C1 segment of cervical spinal cord (tissue), 14 donors: ENCODE measurements at places on chromosomes 2 and 18.
A peak's percentile ranks its signal among the peaks of the same experiment; 100 is the strongest.

DNA sequence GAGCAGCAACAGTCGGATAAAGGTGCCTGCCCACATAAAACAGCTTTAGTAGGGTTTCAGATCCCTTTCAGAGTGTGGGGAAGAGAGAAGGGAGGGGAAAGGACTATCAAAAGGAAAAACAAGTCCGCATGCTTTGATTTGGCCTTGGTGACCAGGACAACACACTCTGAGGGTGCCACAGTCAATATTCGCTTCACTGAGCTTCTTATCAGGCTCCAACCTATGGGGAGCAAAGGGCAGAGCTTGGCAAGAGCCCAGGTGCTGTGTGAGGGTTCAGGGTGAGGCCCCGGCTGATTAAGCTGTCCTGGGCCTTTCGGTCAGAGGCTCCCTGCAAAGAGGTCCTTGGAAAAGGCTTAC is 237.4 kb upstream of the SMAD2 start:
- DNase-seq: no peak

DNA sequence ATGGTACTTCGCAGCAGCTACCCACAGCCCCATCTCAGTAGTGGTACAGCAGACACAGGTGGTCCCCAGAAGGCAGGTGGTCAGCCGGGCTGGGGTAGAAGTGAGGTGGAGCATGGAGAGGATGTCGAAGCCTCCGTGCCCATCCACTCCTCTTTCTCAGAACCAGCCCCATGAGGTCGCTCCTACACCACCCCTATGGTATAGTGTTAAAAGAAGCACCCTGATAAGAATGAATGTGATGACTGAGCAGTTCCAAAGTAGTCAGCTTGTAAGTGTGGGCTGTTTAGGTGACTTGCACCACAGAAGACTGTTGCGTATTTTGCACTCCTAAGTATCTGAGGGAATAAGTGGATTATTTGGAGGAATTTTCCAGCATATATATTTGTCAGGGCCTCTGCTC is 111.3 kb downstream of the WDSUB1 start:
- no peak for DNase-seq

- DNase-seq: no peak
Observed at GRCh38 chr2:8582191-8582590, 99.7 kb upstream of the ID2 start.

GRCh38 chr18:77055429-77056300 is 76.9 kb downstream of the MBP start:
- DNase-seq: no peak

- no peak for DNase-seq
Observed at GRCh38 chr2:204170411-204170810, 233.8 kb downstream of the ICOS start.

DNA sequence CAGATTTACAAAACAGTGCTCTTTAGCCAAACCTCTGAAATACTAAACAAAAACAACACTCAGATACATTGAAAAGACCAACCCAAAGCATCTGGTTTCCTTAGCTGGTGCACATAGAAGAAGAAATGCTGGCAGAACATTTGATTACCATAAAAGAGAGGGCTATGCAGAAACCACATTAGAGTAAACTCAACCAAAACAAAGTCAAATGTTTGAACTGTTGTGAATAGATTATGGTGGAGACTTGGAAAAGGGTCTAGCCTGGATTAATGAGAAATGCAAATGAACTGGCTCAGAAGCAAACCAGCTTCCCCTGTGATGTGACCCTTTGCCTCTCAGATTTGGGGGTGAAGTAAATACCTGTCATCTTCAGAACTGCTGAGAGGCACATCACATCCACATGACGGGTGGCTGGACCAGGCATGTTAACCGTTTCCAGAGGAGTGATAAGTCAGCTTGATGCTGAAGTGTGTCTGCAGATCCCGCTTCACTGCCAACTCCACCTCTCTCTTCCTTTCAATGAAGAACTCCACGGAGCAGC is 153.0 kb downstream of the NRP2 start:
- no peak for DNase-seq

DNA sequence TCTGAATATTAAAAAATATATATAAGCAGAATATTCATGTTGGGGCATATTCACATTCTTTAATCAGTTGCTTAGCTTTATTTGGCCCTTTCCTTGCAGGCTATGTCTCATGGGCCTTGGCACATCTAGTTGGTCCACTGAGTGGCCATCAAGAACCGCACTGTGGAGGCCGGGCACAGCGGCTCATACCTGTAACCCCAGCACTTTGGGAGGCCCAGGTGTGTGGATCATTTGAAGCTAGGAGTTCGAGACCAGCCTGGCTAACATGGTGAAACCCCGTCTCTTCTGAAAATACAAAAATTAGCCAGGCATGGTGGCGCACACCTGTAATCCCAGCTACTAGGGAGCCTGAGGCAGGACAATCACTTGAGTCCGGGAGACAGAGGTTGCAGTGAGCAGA is 127.6 kb upstream of the TANK start:
- no peak for DNase-seq

DNA sequence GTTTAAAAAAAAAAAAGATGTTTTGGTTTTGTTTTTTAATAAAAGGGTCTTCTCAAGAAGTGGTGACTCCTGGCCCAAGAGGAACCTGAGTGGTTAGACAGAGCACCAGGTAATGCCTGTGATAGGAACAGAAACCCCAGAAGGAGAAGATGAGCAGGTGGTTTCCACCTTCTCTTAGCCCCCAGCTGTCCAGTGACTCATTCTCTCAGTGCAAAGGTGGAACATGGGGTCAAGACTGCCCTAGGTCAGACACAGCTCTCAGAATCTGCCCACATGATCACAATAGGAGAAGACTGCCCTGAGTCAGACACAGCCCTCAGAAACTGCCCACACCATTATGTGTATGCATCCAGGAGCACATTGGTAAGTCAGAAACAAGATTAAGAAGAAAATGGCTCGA is 61.8 kb downstream of the TBC1D8 start:
- no peak for DNase-seq

- peak; percentile 36 for DNase-seq
Observed at GRCh38 chr2:151637271-151637781, 97.0 kb downstream of the NEB start.

- DNase-seq: no peak
Observed at GRCh38 chr2:132811148-132811915, 141.3 kb upstream of the LYPD1 start.

DNA sequence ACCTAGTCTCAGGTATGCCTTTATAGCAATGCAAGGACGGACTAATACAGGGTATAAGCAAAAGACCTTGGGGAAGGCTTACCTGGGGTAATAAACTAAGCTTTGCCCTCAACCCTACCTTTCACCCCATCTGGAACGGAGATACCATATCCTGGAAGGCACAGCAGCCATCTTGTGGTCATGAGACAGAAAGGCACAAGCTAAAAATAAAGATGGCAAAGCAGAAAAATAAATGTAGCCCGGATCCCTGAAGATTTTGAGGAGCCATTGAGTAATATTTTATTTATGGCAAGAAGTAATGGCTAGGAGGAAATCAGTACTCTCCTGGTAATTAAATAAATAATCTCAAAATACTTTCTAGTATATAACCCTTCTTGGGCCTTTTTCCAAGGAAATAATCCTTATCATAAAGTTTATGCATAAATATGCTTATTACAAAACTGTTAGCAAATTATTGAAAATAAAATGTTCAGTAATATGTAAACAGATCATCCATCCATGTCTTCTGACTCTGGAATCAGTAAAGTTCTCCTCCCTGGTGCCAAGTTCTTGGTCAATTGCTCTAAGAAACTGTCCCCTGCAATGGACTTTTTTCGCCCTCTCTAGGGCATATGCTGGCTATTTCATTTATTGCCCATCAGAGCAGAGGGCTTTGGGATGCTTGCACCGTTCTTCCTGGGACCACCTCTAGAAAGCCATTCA is 198.7 kb downstream of the SPP2 start:
- no peak for DNase-seq

DNA sequence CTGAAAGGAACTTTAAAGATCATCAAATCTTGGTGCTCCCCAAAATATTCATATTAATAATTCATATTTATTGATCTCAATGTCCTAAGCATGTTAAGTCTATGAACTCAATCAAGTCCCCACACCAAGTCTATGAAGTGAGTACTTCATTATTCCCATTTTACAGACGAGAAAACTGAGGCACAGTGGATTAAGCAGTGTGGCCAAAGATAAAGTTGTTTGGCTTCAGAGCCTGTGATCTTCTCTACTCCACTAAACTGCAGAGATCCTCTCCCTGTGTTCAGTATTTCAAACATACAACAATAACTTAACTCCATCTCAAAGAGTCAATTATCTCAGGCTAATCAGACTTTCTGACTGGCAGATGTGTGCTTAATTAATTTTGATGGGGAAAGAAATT is 29.8 kb downstream of the KCNK3 start:
- no peak for DNase-seq

GRCh38 chr2:26442301-26442700 is 35.6 kb downstream of the OTOF start:
- no peak for DNase-seq

DNA sequence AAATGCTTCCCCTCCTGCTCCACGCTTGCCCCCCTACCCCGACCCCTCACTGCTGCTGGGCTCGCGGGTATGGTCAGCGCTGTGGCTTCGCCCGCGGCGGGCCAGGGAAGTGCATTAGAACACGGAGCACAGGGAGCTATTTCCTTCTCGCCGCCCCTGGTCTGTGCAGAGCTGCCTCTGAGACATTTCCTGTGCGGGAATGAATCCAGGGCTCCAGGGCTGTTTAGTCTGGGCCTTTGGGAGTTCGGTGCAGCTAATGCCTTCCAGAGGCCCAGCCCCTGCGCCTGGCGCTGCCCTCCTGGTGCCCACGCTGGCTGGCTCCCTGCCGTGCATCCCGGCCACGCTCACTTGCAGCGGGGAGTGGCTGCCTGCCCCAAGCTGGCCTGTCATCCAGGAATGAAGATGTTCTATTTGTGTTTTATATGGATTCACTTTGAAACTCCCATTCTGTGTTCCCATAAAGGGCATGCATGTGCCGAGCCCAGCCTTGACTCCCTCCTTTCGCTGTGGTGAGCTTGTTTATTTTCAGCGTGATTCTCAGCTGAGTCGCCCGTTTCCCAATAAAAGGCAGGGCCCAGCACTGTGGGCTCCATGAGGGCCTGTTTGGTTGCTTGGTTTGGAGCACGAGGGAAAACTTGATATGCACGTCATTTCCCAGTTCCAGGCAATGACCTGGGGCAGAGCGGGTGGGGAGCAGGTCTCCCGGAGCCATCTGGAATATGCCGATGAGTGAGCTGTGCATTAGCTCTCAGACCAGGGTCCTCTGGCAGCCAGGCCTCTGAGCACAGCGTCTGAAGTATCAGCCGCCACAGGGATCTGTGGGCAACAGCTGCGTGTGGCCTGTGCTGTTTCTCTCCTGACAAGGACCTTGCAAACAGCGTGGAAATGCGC is 42.7 kb downstream of the SH3RF3 start:
- DNase-seq: no peak

GRCh38 chr2:25294573-25295462 is 46.9 kb downstream of the DNMT3A start:
- peak; percentile 64 for DNase-seq

DNA sequence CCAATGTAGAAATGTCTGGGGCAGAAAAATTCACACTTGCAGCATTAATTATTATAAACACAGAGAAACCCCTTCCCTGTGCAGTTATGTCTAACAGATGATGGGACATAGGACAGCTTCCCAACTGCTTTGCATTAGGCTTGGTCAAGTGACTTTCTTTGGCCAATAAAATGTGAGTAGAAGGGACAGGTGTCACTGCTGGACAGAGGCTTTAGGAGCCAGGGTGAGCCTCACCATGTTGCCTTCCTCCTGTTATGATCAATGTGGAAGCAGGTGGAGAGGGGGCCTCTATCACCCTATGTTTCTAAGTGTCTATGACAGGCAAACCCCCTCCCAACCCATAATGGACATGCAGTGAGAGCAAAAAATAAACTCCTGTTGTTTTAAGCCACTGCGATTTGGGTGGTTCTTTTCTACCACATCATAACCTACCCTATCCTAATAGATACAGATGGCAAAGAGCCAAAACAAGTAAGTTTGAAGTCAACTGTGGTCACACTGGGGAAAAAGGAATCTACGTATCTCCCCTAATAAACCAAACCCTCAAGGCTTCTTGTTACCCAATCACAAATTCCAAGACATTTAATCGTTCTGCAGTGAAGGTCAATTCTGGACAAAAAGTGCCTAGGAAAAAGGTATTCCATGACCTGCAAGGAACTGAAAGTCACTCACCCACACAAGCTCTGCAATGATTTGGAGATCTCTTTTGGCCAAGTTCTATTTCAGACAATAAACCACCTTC is 28.6 kb upstream of the POU3F3 start:
- DNase-seq: no peak

DNA sequence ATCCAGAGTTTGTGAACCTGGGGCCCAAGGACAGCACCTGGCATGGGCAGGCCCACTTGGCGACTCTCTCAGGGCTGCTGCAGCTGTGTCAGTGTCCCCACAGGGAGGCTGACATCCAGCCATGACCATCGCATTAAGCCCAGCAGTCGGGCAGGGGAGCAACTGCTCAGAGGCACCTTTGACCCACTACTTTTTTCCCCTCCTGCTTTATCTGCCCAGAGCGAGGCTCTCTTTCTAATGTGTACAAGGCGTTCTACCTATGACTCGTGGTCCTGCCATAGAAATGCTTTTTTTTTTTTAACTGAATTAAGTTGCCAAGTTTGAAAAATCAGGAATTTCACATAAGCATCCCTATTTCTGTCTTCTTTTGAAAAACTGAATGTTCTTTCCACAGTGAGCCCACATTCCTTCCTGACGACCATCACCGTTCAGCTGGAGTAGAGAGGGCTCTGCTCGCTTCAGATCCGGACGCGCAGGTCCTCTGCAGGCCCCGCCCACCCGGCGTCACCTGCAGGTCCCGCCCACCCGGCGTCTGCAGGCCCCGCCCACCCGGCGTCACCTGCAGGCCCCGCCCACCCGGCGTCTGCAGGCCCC is 403 bp upstream of the CLUL1 start:
- peak; percentile 31 for DNase-seq

- DNase-seq: no peak
Observed at GRCh38 chr18:47726550-47726949, 203.9 kb downstream of the SMAD2 start.

DNA sequence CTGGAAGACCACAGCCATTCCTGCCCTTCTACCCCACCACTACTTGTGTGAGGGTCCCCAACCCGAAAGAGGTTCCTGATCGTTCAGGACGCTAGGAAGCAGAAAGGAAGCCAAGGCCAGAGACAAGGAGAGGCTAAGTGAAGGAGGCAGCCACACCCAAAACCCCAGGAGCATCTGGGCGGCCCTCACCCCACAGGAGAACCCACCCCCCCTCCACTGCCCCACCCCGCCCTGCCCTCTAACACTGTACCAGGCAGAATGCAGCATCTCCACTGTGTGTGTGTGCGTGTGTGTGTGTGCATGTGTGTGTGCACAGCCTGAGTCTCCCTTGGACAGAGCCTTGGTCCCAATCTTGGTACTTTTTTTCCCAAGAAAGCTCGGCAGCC is 207.5 kb upstream of the HAAO start:
- DNase-seq: no peak

DNA sequence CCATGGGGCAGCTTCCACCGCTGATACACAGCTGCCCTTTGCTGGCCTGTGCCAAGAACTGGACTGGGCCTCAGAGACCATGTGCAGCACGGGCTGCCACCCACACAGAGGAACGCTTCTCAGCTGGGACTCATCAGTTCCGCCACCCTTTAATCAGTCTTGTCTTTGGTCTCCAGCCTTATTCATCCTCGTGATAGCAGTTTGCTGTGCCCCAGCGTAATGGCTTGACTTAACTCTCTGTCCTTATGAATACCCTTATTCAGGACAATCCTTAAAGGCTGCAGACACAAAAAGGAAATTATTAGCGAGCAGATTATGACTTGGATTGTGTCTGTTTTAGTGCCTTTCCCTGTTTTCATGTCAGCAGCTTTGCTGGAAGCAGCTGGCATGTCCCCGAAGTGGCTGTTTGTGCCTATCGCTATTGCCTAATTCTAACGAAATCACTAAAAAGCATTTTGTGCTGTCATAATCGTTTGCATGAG is 108.9 kb upstream of the DAPL1 start:
- DNase-seq: peak; percentile 39

GRCh38 chr18:62678847-62679485 is 36.4 kb upstream of the PHLPP1 start:
- DNase-seq: no peak
